Adrenal gland (tissue), 19 donors: ENCODE measurements at places on chromosomes 2 and 18.
A peak's percentile ranks its signal among the peaks of the same experiment; 100 is the strongest.

DNA sequence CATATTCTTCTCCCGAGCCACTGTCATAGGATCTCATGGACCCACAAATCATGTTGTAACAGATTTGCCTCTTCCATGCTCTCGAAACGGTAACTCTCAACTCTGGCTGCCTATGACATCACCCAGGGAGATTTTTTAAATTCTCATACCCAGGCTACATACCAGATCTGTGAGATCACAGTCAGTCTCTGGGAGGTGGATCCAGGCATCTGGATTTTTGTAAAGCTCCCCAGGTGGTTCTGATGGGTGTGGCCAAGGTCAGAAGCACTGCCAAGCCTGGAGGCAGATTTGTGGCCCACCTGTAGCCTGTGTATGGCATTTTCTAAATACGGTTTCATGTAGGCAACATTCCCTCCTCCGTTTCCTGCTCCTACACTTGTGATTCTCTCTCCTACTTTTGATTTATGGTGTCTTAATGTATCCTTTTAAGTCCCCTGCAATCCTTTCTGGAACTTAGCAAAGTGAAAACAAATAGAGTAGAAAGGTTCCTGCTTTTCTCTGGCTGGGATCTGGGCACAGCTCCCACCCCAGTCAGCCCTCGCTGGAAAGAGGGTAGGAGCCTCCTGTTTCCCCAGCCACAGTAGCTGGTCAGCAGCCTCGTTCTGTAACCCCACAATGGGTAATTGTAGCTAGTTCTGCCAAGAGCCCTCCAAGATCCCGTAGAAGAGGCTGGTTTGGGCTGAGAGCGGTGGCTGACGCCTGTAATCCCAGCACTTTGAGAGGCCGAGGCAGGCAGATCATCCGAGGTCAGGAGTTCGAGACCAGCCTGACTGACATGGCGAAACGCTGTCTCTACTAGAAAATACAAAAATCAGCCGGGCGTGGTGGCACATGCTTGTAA, 96.2 kb downstream of the KLHL29 start:
- H3K4me3 ChIP-seq = no peak overlapping the region
- no peaks in the 10 kb centered on the region for H3K27me3 ChIP-seq
- no peaks in the 10 kb centered on the region for H3K36me3 ChIP-seq
- H3K27ac ChIP-seq = no peak overlapping the region
- no peak for DNase-seq

DNA sequence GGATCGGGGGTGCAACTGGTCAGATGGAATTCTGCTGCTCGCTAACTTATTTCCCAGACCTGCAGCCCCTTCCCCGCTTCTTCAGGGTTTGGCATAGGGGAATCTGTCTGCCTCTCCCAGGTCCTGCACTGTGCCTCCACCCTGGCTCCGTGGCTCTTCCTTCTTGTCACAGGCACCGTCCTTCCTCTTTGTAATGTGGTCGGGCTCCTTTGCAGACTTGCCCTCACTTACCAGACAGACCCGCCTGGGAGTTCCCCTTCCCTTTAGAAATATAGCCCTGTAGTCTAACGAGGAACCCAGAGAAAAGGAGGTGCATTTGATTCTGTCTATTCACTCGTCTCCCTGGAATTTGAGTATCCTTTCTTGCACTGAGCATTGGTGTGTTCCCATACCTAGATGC, 63.9 kb upstream of the PAX8 start:
- no peaks in the 10 kb centered on the region for H3K36me3 ChIP-seq
- no peak for DNase-seq
- H3K4me3 ChIP-seq = no peak overlapping the region

GRCh38 chr18:13184396-13184795, 34.2 kb upstream of the LDLRAD4 start:
- H3K36me3 ChIP-seq = no peaks in the 10 kb centered on the region
- no peak overlapping the region for H3K4me3 ChIP-seq
- no peaks in the 10 kb centered on the region for H3K27me3 ChIP-seq
- no peak for DNase-seq
- H3K27ac ChIP-seq = no peak overlapping the region
- H3K4me1 ChIP-seq = no peaks in the 10 kb centered on the region

DNA sequence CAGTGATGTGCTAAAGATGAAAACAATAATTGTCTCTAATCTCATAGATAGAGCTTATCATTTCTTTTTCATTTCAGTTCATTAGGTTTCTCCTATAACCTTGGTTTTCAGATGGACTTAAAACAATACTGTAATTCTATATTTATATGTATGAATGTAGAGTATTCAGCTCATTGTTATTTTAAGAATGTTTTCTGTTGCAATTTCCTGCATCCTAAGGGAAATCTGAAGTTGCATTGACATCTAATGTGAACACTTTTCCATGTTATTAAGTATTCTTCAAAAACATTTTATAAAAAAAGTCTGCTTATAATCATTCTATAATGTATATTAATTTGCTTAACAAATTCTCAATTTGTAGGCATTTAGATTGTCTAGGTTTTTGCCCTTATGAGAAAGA, 288.9 kb downstream of the XIRP2 start:
- no peaks in the 10 kb centered on the region for H3K36me3 ChIP-seq
- no peaks in the 10 kb centered on the region for H3K27me3 ChIP-seq
- DNase-seq = no peak
- H3K4me3 ChIP-seq = no peak overlapping the region
- H3K4me1 ChIP-seq = no peaks in the 10 kb centered on the region

- H3K4me1 ChIP-seq = peaks cover 12% of the 10 kb centered on the region
- DNase-seq = no peak
- no peaks in the 10 kb centered on the region for H3K27me3 ChIP-seq
- H3K36me3 ChIP-seq = no peaks in the 10 kb centered on the region
- peak overlapping the region; percentile 88 for H3K27ac ChIP-seq
- no peak overlapping the region for H3K4me3 ChIP-seq
Observed at GRCh38 chr2:42927334-42928160, 135.2 kb upstream of the HAAO start.

GRCh38 chr2:216546641-216547403, 48.2 kb downstream of the RPL37A start:
- no peak overlapping the region for H3K4me3 ChIP-seq
- no peaks in the 10 kb centered on the region for H3K36me3 ChIP-seq
- DNase-seq = peak; percentile 47
- H3K27me3 ChIP-seq = no peaks in the 10 kb centered on the region

- peaks cover 17% of the 10 kb centered on the region for H3K4me1 ChIP-seq
- no peak overlapping the region for H3K27ac ChIP-seq
- H3K36me3 ChIP-seq = no peaks in the 10 kb centered on the region
- no peak for DNase-seq
- no peaks in the 10 kb centered on the region for H3K27me3 ChIP-seq
Observed at GRCh38 chr2:138512672-138513071, 11.1 kb downstream of the SPOPL start.

GRCh38 chr18:37612524-37613252, 47.1 kb upstream of the CELF4 start:
- no peaks in the 10 kb centered on the region for H3K27me3 ChIP-seq
- H3K27ac ChIP-seq = no peak overlapping the region
- no peaks in the 10 kb centered on the region for H3K36me3 ChIP-seq
- no peak for DNase-seq
- no peak overlapping the region for H3K4me3 ChIP-seq
- no peaks in the 10 kb centered on the region for H3K4me1 ChIP-seq

DNA sequence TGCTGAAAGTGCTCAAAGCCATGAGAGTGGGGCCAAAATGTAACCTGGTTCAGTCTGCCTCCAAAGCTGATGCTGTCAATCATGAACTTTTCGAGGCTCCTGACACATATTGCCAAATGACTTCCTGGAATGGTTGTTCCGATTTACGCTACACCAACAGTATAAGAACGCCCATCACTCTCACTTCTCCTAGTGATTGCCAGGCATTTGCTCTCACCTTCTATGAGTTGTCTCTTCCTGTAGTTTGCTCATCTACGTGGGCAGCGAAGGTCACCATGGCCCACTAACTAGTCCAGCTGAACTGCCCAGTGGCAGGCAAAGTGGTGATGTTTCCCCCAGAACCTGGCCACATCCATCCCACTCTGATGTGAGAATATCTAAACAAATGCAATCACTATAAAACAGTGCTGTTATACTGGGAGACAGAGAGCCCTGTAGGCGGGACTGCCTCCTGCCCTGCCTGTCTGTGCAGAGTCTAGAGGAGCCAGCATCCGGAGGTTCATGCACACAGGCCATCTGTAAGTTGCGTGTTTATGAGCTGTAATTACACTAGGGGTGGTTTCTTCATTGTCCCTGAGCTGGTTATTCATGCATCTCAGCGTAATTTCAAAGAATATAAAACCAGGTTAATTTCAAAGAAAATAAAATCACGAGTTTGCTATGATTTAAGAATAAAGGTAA, 8.8 kb upstream of the CABLES1 start:
- no peak overlapping the region for H3K27ac ChIP-seq
- H3K36me3 ChIP-seq = no peaks in the 10 kb centered on the region
- H3K4me1 ChIP-seq = peaks cover 16% of the 10 kb centered on the region

- H3K36me3 ChIP-seq = no peaks in the 10 kb centered on the region
- no peak overlapping the region for H3K4me3 ChIP-seq
- DNase-seq = no peak
- no peak overlapping the region for H3K27ac ChIP-seq
- H3K4me1 ChIP-seq = no peaks in the 10 kb centered on the region
Observed at GRCh38 chr18:12394428-12394827, 13.3 kb upstream of the PRELID3A start.

DNA sequence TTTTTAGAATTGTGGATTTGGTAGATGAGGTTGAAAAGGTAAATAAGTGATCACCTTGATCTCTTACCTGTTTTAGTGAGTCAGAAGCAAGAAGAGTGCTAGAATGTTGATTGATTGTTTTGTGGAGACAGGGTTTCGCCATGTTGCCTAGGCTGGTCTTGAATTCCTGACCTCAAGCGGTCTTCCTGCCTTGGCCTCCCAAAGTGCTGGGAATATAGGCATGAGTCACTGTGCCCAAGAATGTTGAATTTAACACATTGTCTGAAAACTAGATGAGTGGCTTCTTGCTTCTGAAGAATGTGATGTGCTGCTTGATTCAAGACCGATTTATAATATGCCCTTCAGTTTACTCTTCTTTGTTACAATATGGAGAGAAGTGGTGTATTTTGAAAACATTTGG, 121.3 kb downstream of the FMNL2 start:
- H3K4me3 ChIP-seq = no peak overlapping the region
- no peaks in the 10 kb centered on the region for H3K36me3 ChIP-seq
- no peak for DNase-seq

DNA sequence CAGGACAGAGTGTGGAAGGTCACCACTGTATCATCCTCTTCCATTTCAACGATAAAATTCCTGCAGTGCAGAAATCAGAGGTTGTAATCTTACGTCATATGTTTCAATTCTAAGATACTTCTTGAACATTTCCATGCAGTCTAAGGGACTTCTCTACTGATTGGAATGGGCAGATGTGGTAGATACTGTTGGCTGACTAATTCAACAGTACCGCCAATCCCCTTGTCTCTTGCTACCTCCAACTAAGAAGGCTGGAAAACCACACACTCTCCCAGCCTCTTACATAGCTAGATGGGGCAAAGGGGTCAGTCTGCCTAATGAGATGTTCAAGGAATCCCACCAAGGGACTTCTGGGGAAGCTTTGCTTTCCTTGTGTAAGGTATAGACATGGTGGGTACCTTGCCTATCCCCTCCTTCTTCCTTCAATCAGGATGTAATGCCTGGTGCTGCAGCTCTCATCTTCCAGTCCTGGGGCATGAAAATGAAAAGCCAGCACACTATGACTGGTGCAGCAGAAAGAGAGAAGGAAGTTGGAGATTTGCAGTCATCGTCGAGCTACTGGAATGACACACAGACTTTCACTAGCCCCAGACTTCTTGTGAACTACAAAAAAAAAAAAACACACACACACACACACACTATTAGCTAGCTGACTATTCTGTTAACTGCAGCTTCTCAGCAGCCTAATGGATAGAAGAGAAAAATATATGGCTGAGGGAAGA, 84.1 kb downstream of the ALPK2 start:
- H3K4me3 ChIP-seq = no peak overlapping the region
- no peaks in the 10 kb centered on the region for H3K27me3 ChIP-seq
- no peak overlapping the region for H3K27ac ChIP-seq
- no peaks in the 10 kb centered on the region for H3K36me3 ChIP-seq
- no peak for DNase-seq

DNA sequence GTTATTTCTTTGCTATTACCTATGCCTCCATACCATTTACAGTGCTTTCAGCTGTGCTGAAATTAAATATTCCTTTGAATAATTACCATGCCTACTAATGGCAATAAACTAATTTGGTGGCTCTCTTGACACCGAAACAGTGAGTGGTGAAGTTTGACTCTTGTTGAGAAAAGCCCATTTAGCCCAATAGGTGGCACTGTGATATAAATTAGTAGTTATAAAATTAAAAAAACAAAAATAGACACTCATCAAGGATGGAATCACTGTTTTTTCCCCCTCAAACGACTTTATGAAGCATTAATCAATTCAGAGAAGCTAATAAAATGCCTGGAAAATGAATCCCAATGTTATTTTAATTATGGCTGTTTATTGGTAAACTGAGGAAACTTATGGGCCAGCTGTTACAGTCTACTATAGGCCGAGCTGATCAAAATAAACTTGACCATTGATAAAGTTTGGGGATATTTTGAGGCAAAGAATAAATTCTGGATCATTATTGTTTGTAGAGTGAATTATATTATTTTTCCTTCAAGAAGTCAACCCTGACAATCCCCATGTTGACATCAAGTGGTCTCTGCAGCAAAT, 339.6 kb downstream of the TRIB2 start:
- no peaks in the 10 kb centered on the region for H3K4me1 ChIP-seq
- no peak overlapping the region for H3K27ac ChIP-seq
- no peaks in the 10 kb centered on the region for H3K27me3 ChIP-seq

DNA sequence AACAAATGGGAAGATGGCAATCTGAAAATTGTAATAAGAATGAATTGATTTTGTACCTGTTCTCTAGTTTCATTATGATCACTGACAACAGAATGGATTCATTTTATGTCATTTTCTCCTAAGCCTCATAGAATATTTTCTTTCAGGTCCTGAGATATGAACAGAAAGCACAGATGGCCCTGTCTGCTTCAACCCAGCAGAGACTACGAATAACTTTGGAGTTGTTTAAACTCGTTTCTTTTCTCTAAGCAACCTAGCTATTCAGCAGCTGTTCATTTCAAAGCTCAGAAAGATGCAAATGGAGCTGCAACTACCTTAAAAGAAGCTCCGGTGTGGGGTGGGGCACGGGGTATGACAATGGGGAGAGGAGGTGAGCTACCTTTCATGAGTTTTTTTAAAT, 124.9 kb downstream of the ALK start:
- H3K4me1 ChIP-seq = no peaks in the 10 kb centered on the region
- DNase-seq = no peak
- H3K36me3 ChIP-seq = no peaks in the 10 kb centered on the region
- H3K27ac ChIP-seq = no peak overlapping the region

DNA sequence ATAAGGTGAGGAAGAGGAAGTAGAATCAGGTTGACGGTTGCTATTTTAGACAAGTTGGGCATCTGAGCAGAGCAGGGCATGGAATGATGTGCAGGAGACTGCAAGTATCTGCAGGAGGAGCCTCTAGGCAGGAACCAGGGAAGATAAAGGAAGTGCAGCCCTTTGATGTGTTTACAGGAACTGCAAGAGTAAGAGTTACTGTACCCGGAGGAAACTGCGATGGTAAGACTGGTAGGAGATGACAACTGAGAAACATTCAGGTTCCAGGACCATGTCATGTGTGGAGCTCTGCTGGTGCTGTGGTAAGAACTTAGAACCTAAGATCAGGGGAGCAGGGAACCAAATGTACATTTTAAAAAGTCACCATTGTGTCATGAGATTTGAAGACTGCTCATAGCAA, 134.3 kb upstream of the STON1 start:
- H3K4me1 ChIP-seq = no peaks in the 10 kb centered on the region
- no peaks in the 10 kb centered on the region for H3K27me3 ChIP-seq
- H3K4me3 ChIP-seq = no peak overlapping the region

- no peak overlapping the region for H3K27ac ChIP-seq
- no peak overlapping the region for H3K4me3 ChIP-seq
- H3K36me3 ChIP-seq = no peaks in the 10 kb centered on the region
- no peak for DNase-seq
- no peaks in the 10 kb centered on the region for H3K4me1 ChIP-seq
Observed at GRCh38 chr2:173753441-173753840, 211.7 kb downstream of the SP3 start.
